ENCODE measurements at places on chromosomes 1 and 21.

- no peak for DNase-seq
Observed at GRCh38 chr1:198598796-198599321, 40.0 kb upstream of the PTPRC start.

GRCh38 chr1:55815745-55816455 lies 600.7 kb upstream of the USP24 start:
- DNase-seq = no peak

DNA sequence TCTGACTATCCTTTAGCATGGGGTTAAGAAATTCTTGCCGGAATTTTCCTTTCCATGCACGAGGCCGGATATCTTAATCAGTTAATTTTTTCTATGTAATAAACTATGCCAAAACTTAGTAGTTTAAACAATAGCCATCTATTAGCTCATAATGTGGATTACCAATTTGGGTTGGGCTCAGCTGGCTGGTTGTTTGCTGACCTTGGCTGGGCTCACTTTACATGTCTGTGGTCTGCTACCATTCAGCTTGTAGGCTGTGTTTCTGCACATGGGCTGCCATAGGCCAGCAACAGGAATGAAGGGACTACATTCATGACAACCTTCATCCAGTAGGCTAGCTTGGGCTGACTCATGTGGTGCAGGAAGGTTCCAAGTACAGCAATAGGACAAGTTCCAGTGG lies 56.0 kb upstream of the NTPCR start:
- DNase-seq = no peak

DNA sequence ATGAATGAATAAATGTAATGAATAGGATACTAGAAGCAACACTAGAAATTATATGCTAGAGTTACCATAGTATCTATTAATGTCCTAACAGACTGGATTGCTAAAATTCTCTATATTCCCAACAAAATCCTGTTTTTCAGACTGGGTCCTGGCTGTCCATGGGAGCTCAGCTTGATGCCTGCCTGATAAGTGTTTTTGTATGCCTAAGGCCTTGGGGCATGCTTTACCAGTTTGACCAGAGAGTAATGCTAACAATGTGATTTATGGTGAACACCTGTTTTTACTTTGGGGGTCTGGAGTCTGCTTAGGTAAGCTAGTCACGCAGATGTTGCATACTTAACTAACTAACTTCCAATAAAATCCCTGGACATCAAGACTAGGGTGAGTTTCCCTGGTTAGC lies 318.8 kb upstream of the DEPDC1 start:
- no peak for DNase-seq

- DNase-seq = peak; percentile 79
Observed at GRCh38 chr1:43530483-43531106, at the start of gene PTPRF. Gene PTPRF (plus strand): TSS chr1:43530883. CDS start chr1:43545076, 14,193 bp downstream.

DNA sequence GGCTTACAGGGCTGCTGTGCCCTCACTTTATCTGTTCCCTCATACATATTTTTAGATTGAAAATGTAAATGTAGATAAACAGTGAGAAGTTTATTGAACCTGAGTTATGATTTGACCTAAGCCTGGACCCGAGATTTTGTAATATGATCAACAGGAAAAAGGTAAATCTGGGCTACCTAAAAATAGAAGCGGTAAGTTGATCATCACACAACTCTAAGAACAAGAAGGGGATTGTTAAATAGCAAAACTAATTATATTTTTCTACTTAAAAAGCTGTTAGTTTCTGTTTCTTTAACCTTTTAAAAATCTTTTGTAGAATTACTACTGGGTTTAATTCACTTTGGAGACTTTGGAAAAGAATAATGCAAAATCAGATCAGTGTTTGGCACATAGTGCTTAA lies 35.6 kb downstream of the CAMTA1 start:
- no peak for DNase-seq

GRCh38 chr1:204465546-204466415 lies 28.8 kb downstream of the PIK3C2B start:
- no peak for DNase-seq

DNA sequence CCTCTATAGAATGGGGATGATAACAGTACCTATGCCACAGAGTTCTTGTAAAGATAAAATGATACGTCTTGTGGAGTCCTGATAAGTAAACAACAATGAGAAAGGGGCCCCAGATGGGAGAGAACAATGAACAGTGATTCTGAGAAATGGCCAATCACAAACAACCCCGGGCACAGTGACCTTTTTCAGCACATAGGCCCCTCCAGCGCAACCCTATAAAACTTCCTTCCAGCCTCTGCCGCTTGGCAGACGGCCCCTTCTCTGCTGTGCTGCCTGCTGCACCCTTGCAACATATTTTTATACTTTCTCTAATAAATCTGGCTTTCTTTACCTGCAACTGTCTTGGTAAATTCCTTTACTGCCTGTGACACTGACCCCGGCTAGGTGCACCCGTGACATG lies 8.9 kb downstream of the RCAN1 start:
- DNase-seq = no peak

DNA sequence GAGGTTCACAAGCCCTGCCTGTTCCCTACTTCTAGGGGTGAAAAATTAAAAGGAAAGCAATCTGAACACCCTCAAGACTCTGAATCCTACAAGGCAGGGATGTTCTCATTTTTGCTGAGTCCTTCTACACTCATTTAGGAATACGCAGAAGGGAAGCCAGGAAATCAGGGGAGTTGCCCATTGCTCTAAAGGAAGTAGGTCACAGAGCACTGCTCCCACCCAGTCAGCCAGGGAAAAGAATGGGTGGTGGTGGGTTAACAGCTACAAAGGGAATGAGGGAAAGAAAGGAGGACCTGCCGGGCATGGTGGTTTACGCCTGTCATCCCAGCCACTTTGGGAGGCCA lies 2.4 kb upstream of the CTTNBP2NL start:
- DNase-seq = no peak

- peak; percentile 48 for DNase-seq
Observed at GRCh38 chr1:92482665-92483609, 3.8 kb downstream of the GFI1 start.

- DNase-seq = peak; percentile 43
Observed at GRCh38 chr1:2609319-2610035, 22.9 kb downstream of the PRXL2B start.

- no peak for DNase-seq
Observed at GRCh38 chr1:8571200-8571984, 246.0 kb downstream of the RERE start.

- DNase-seq = no peak
Observed at GRCh38 chr21:38837806-38838461, 32.2 kb downstream of the ETS2 start.

DNA sequence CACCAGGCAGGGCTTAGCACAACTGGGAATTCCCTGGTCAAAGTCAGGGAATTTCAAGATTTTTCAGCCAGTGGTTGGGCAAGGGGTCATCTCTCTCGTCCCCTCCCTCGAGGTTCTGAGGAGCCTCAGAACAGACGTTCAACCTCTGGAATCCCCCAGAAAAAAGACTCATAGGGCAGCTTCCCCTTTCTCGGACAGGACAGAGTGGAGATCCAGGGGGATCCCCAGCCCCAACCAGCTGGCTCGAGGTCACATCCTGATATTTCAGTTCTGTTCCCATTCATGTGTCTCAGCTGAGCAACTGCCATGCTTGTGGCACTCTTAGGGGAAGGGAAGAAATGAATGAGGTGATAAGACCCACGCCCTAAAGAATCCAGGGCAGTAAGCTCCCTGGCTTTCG lies 4.9 kb upstream of the LAD1 start:
- no peak for DNase-seq

GRCh38 chr1:30473922-30474817 lies 249.2 kb downstream of the MATN1 start:
- no peak for DNase-seq

GRCh38 chr21:42299324-42300044 lies 15.7 kb downstream of the TFF3 start:
- DNase-seq = peak; percentile 75

- DNase-seq = no peak
Observed at GRCh38 chr1:14745789-14746188, 147.3 kb downstream of the KAZN start.

DNA sequence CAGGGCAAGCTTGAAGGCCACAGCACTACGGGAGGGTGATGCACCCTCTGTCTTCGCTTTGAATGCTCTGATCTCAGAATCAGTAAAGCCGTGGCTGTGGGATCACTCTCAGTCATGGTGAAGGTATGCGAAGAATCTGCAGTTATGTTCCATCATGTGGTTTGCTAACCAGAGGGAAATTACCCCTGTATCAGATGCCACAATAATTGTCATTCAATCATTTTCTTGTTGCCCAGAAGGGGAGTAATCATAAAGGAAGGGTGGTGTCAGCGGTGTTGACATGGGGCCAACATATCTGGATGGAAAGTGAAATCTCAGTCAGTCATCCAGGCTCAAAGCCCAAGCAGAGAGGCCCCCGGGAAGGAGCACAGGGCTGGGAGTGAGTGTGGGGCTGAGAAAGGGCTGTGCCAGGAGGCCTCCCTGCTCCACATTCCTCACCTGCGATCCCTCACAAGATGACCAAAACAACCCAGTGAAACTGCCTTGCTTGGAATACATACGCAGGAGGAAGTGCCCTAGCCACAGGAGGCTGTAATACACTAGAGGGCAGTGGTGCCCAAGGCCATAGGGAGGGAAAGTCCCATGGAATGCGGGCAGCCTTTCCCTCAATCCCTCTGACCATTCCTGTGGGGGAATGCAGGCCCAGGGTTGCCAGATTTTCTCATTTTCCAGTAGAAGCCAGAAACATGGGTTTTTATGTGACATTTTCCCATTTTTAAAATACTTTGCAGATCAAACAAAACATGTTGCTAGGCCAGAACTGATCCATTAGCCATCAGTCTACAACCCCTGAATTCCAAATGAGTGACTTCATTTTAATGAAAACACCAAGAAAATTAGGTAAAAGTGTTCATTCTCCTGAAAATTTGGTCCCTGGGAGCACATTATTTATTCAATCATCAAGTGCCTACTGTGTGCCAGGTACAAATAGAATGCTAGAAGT lies 95.7 kb upstream of the VANGL1 start:
- no peak for DNase-seq

- DNase-seq = no peak
Observed at GRCh38 chr21:38851101-38851500, 45.4 kb downstream of the ETS2 start.

DNA sequence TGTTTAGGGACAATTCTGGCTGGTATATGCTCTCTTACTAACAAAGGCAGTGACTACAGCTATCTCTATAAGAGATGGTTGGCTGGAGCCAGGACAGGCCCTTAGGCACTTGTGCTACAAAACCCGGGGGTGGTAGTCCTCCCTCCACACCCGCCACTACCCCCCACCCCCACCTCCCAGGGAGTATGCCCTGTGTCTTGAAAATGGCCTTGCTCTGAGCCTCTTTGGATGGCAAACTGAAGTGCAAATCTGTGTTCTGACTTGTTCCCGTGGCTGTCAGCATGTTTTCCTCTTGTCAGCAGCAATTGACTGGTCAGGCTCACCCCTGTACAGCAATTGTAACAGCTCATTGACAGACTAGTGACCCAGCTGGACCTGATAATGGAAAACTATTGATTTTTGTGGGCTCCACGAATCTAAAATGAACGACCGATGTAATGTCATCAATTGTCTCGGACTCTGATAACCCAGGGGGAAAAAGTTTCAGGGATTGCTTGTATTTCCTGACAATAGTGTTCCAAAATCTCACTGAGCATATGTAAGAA lies 139.4 kb upstream of the BARHL2 start:
- no peak for DNase-seq

GRCh38 chr1:85976516-85977205 lies 179.9 kb downstream of the COL24A1 start:
- DNase-seq = no peak

DNA sequence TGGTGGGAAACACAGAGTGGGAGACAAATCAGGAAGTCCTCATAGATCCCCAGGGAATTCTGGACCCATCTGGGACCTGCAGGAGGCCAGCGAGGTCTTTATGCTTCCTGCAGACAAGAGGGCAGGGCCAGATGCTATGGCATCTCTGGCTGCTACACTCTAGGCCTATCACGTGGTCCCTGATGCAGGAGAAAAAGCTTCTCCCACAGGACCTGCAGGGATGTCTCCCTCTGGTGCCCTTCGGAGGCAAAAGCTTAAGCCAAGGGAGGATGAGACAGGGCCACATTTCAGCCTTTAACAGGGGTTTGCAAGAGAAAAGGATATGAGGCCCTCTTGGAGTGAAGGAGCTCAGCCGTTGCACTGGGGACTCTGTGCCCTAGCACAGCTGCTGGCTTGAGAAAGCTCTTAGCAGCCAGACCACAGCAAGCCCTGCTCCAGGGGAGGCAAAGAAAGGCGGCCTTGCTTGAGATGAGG lies 243.0 kb downstream of the C1orf94 start:
- DNase-seq = no peak

GRCh38 chr1:184966989-184967388 lies 7.3 kb downstream of the NIBAN1 start:
- DNase-seq = no peak

DNA sequence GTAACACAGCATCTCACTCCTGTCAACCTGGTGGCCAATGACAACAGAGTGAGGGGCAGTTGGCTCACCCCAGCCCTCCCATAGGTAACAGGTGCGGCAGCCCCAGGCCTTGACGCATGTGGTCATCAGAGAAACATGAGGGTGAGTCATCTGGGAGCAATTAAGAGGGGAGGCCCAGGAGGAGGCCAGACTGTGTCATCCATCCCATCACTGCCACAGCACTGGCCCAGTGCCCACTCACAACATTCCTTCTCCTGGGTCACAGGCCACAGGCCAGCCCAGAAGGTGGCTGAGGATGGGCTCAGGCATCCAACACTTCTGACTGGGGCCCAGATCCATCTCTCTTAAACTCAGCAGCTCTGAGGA lies 17.1 kb downstream of the TEX35 start:
- DNase-seq = no peak

GRCh38 chr1:215637041-215637573 lies 70.0 kb downstream of the KCTD3 start:
- no peak for DNase-seq

DNA sequence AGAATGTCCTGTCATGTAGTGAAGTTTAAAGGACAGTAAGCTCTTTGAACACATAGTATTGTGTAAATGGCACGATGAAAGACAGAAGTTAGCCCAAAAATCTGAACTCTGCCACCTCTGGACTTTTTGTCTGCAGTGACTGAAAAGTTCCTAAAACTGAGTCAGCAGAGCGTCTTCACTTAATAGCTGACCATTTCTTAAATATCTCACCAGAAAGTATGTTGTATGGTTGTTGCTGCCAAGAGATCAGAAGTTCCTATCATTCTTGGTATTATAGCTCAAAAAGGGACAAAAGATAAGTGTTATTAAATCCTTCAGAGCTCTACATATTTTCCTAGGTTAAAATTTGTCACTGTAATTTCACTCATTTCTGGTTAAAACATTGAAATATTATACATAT lies 1003.0 kb downstream of the TTLL7 start:
- DNase-seq = no peak

Measured in lower lobe of right lung (tissue), 2 donors.